ENCODE measurements at places on chromosomes 2 and 18.

GRCh38 chr2:10369269-10370255 lies 66.9 kb downstream of the HPCAL1 start:
- no peak for DNase-seq

- DNase-seq = no peak
These were observed 1.5 kb upstream of the SLC35G4 start for GRCh38 chr18:11607906-11608305.

GRCh38 chr2:147663962-147664361 lies 180.9 kb upstream of the ACVR2A start:
- no peak for DNase-seq

GRCh38 chr2:59066787-59067399 lies 825.8 kb upstream of the FANCL start:
- DNase-seq = no peak

- no peak for DNase-seq
These were observed 196.3 kb upstream of the CXCR4 start for GRCh38 chr2:136314240-136314639.

DNA sequence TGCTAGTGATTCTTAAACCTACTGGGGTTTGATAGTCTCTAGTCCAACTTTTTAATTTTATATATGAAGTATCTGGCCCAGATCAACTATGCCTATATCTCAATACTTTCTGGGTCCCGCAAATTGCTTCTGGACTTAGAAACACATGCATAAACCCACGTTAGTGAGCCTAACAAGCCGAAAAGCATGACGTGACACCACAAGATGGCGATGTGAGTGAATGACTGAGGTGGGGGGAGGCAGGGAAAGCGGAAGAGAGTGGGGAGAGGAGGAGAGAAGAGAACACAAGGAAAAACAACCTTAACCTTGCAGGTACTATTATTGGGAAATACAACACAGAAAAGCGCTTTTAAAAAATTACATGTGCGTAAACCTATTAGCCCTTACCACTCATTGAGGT lies 13.8 kb downstream of the PDIA6 start:
- no peak for DNase-seq

DNA sequence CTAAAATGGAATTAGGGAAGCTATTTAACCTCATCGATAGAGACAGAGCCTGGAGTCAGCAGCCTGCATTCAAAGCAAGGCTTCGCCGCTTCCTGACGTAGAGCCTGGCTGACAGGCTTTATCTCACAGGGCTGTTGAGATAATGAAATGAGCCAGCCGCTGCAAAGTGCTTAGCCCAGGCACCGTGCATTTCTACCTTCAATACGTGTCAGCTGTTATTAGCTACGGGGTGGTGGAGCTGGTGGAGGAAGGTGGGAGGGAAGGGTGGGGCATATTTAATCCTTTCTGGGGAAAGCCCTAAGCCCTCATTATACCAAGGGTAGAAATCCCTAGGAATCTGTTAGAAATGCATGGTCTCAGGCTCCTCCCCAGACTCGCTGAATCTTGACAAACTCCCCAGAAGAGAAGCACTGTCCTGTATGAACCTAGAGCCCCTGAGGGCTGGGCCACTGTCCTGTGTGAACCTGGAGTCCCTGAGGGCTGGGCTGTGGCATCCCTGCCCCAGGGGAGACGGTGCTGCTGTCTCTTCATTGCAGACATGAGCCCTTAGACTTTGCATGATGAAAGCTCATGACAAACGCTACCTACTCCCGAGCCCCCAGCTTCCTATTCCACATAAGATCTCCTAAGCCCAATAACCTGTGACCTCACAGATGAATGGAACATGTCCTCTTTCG lies 72.4 kb downstream of the ALPK2 start:
- DNase-seq = no peak

DNA sequence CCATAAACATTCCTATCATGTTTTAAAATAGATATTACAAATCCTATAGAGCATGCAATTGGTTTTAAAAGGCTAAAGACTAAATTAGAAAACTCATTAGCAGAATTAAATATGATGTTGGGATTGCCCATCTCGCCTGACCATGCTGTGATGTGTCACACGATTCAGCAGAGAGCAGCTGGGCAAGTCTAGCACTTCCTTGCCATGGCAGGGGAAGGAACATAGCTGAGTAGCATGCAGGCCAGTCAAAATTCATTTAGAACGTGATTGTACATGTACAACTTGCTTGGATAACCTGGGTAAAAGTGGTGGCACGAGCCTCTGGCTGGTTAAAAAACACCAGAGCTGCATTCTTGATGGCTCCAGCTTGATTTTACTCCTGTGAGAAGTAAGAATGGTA lies 81.3 kb downstream of the SCN3A start:
- DNase-seq = no peak

GRCh38 chr18:51580580-51580979 lies 383.1 kb upstream of the MEX3C start:
- no peak for DNase-seq

DNA sequence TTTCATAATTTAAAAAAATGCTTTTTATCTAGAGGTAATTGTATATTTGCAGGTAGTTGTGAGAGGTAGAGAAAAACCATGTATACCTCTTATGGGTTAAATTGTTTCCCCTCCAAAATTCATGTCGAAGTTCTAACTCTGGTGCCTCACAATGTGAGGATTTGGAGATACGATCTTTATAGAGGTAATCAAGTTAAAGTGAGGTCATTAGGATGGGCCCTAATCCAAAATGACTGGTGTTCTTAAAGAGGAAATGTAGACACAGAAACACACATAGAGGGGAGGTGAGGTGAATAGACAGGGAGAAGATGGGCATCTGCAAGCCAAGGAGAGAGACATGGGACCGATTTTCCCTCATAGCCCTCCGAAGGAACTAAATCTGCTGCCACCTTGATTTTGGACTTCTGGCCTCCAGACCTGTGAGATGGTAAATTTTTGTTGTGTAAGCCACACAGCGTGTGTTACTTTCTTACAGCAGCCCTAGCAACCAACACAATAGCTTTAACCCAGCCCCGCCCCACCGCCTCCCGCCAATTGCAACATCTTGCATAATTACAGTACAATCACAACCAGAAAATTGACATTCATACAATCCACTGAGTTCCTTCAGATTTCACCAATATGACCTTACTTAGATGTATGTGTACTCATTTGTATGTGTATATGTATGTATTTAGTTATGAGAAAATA lies 208.9 kb downstream of the MIB1 start:
- no peak for DNase-seq

- no peak for DNase-seq
These were observed 375.0 kb downstream of the CTNNA2 start for GRCh38 chr2:79887747-79888374.

DNA sequence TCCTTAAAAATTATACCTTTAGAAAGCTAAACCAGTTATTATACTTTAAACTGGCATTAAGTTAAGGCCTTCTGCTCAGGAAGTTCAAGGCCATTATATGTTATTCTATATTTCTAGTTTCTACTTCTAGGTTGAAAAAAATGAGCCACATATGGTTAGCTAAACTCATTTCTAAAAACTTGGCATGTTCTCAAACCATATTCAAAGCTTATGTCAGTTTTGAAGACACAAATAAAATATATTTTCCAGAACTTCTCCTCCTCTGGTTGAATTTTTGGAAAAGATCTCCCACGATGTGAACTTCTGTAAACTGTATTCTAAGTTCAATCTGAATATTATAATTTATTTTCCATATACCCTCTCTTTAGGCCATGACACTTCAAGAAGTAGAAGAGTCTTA lies 103.5 kb downstream of the NYAP2 start:
- no peak for DNase-seq

- no peak for DNase-seq
These were observed 805.6 kb upstream of the ZEB2 start for GRCh38 chr2:145325485-145325884.

- DNase-seq = no peak
These were observed 185.9 kb upstream of the KLHL14 start for GRCh38 chr18:32958746-32959145.

DNA sequence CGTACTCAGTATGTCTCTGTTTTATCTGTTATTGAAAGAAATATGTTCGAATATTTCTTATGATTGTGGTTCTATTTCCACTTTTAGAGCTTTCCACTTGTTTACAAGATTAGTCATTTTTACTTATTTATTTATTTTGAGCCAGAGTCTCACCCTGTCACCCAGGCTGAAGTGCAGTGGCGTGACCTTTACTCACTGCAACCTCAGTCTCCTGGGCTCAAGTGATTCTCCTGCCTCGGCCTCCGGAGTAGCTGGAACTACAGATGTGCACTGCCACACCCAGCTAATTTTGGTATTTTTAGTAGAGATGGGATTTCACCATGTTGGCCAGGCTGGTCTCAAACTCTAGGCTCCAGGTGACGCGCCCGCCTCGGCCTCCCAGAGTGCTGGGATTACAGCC lies 53.3 kb downstream of the HIBCH start:
- DNase-seq = no peak

- no peak for DNase-seq
These were observed 77.9 kb downstream of the LIMS1 start for GRCh38 chr2:108612153-108612513.

DNA sequence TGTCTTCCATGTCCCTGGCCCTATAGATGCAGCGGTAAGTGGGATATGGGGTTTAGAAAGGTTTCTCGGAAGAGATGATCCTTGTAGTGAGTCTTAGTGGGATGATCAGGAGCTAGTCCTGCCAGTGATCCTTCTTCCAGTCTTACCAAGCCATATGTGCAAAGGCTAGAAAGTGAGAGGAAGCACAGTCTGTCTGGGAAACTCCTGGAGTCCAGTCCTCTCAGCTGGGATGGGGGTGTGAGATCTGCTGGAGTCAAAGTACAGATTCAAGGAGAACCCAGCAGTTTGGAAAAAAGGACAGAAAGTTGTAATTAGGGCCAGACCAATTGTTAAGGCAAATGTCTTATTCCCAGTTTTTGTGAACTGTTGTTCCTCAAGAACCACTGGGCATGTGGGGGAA lies 83.3 kb downstream of the LIMS1 start:
- no peak for DNase-seq

GRCh38 chr18:23565916-23566547 lies 20.3 kb downstream of the NPC1 start:
- no peak for DNase-seq

DNA sequence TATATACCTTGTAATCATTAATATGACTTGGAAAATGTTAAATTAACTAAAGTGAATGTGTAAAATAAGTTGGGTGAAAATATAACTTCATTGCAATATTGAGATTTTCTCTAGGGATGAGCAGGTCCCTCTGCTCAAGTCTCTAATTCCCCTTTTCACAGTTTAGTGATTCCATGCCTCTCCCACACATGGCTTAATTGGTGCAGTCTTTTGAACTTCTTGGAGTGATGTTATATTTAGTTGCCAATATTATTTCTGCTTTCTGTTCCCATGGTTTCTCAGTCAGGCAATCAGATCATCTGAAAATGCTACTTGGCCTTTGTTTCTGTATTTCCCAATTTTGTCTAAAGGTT lies 233.7 kb upstream of the SPOPL start:
- DNase-seq = no peak

DNA sequence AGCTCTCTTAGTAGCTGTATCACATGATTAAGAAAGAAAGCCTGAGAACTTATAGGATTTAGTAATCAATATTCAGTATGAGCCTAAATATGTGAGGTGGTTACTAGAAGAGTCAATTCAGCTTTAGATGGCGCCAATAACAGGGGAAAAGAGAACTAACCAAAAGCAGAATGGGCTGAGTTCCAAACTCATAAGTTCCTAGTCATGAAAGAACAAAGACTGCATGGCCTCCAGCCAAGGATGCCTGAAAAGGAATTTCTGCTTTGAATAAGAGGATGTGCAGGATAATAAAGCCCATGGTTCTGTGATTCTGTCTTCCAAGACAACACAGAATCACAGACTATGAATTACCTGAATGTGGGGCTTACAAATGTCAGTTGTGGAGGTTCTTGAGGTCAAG lies 196.5 kb downstream of the SATB2 start:
- no peak for DNase-seq

GRCh38 chr2:3634596-3635121 lies 23.3 kb upstream of the ALLC start:
- DNase-seq = peak; percentile 57

DNA sequence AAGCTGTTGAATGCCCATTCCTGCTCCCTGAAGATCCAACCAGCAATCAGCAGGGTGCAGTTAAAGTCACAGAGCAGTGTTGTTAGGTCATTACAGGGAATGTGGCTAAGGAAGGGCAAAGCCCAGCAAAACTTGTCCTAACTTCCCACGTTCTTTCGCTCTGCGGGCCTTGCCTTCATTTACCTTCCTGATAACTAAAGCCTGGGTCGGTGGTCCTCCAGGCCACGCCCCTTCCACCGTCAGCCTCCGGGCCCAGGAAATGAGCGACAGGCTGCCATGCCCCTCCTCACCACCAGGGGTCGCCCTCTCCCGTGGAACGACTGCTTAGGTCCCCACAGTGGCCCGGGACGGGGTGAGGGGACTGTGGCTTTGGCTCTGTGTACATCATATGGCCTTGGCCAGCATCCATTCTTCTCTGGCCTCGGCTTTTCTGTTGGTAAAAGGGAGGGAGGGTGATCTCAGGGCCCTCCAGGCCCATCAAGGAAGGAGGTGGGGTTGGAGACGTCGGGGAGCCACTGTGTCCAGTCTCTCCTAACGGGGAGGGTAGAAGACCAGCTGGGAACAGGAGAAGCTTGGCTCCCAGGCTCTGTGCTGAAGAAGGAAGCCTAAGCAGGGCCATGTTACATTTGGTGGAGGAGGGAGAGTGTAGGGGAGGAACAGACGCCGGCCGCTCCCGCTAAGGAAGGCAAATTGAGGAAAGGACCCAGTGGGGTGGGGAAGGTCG lies 2.2 kb downstream of the SH2D6 start:
- DNase-seq = peak; percentile 90

DNA sequence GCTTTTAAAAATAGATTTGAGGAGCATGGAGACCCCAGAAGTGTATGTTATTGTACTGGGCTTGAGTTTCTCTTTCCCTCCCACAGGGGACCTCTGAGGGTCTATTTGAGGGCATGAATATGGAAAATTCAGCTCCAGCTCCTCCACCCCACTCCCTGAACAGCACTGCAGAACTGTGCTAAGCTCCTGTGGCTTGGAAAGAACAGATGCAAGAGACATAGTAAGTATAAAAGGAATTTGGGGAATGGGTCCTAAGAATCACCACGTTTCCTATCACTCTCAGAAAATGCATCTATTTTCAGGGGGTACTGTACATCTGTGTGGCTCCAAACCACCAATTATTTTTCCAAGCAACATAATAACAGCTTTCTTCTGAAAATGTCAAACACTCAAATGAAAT lies 416.1 kb downstream of the ZNF521 start:
- no peak for DNase-seq

- DNase-seq = no peak
These were observed 32.7 kb upstream of the RUFY4 start for GRCh38 chr2:218036371-218036770.

- DNase-seq = no peak
These were observed 3.9 kb upstream of the TNS1 start for GRCh38 chr2:218006741-218007140.

All from coronary artery (tissue), 2 donors.